ENCODE measurements at places on chromosomes 7 and 10.

DNA sequence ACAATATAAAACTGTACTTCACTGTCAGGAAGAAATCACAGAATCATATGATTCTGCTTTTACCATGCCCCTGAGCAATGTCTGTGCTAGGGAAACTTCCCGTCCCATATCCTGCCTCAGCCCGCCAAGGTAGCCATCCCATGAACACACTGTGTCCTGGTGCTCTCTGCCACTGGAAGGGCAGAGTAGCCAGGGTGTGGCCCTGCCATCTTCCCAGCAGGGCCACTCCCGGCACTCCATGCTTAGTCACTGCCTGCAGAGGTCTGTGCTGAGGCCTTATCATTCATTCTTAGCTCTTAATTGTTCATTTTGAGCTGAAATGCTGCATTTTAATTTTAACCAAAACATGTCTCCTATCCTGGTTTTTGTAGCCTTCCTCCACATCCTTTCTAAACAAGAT is 31.8 kb downstream of the AP3M1 start:
- DNase-seq = no peak

- DNase-seq = peak; percentile 37
These were observed 47.4 kb downstream of the DENND11 start for GRCh38 chr7:141654551-141654950.

DNA sequence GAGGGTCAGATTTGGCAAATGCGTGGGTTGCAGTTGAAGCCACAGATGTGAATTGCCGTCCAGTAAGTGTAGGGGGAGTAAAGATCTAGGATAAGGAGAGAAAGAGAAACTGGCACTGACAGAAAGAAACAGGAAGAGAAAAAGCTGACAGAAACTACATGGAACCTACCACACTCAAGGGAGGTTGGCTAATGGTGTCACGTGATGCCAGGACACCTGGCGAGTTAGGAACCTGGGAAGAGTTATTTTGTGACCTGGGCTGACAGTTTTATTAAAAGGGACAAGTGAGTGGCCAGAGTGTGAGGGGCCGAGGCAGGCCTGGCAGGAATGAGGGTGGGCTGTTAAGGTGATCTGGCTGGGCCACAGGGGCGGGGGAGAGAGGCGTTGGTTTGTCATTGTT is 188.7 kb downstream of the ADARB2 start:
- no peak for DNase-seq

- DNase-seq = no peak
These were observed 118.3 kb upstream of the KMT2E start for GRCh38 chr7:104895522-104896236.

- no peak for DNase-seq
These were observed 243.1 kb upstream of the SHH start for GRCh38 chr7:156055206-156055822.

- DNase-seq = no peak
These were observed 3.7 kb downstream of the PLXNA4 start for GRCh38 chr7:132572526-132572925.

- no peak for DNase-seq
These were observed 52.5 kb downstream of the ADCYAP1R1 start for GRCh38 chr7:31104361-31105255.

- no peak for DNase-seq
These were observed 42.2 kb upstream of the FZD9 start for GRCh38 chr7:73391396-73391795.

DNA sequence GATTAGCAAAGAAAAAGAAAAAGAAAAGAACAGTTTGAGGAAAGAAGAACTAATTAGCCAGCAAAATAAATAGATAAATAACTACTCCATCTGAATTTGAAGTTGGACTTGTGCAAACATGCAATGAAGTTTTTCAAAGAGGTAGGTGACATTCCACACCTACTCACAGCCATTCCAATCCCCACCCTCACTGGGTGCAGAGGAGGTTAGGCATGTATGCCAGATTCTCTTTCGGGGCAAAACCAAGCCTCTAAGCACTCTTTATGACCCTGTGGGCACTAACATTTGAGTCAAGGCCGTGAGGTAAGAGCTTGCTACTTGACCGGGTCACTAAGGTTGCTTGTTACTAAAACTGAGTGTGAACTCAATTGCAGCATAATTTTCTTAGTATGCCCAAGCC is 108.4 kb upstream of the SEMA3A start:
- no peak for DNase-seq
